ENCODE measurements at places on chromosomes 16 and 17.

GRCh38 chr16:30528799-30529457 lies 2.6 kb upstream of the ZNF768 start:
- DNase-seq, result no peak

DNA sequence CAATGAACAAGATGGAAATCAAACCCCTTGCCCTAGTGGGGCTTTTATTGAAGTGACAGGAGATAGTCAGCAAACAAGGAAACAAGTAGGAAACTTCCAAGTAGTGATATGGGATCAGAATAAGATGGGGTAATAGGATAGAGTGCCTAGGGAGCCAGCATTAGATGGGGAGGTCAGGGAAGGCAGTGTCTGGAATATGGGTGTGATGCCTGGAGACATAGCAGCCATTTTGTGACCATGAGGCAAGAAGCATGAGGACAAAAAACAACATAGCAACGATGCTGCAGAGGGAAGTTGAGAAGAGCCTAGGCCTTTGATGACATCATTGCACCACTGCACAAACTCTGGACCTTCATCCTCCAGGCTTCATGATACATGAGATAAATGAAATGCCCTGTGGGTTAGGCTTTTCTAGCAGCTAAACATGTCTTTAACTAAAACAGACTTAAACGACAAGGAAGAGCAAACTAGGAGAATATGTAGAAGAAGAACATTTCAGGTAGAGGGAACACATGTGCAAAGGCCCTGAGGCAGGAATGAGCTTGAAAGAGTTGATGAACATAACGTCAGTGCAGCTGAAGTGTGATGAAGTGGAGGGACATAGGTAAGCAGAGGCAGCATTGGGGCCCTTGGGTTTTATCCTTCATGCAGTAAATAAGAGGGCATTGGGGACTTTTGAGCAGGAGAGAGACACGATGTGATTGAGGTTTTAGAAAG lies 18.2 kb upstream of the TMEM11 start:
- DNase-seq, result no peak

GRCh38 chr16:22928882-22929435 lies 115.0 kb downstream of the HS3ST2 start:
- DNase-seq, result no peak

DNA sequence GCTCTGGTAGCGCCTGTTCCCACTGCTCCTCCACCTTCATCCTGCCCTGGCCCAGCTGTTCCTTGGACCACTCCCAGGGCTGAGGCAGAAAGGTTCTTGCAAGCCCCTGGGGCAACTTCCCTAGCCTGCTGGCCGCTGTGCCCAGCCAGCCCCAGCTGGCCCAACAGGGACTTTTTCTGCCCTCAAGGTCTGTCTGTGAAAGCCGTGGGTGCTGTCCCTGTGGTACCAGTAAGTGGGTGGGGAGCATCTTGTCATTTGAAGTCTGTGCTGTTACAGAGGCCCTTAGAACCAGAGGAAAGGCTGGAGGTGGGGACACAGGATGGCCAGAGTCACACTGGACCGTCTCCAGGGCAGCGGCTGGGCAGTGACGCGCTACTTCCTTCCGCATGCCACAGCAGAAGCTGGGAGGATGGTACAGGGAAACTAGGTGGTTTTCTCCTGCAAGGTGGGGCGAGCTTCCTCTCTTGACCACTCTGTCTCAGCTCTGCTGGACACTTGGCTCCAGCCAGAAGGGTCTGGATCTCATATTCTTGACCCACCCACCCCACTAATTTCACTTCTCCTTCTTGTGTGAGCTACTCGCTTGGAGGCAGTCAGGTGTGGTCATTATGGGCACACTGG lies 87.8 kb downstream of the PLCG2 start:
- DNase-seq, result no peak

- DNase-seq, result no peak
Measured at GRCh38 chr16:90046122-90046970, 27.1 kb upstream of the DBNDD1 start.

- no peak for DNase-seq
Measured at GRCh38 chr17:56770427-56770826, 63.3 kb downstream of the C17orf67 start.

DNA sequence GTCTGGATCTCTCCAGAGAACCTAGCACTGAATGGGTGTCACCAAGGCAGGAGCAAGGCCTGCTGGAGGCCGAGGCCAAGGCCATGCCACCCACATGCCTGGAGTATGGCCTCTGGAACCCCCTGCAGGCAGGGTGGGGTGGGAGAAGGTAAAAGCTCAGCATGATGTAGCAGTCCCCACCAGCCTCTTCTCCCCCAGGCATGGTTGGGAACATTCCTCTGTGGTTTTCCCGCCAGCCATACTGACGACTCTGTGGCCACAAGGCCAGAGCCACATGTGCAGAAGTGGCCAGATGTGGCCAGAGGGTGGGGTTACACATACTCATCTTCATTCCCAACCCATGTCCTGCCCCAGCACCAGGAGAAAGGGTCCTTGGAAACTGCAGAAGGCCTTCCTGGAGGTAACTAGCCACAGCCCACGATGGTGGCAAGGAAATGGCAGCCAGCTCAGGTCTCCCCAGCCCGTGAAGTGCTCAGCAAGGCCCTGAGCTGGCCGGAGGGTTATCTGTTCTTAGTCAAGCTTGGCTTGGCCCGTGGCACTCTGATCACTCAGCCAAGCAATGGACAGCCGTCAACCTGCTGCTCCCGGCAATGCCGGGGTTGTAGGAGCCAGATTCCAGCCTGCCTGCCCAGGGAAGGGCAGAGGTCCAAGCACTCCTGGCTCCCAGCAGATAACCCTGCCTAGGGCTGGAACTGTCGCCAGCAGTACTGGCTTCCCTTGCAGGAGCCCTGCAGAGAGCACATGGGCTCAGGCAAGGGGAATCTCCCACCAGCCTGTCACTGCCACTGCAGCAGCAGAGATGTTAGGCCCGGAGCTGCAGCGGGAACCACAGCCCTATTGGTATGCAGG lies 26.1 kb downstream of the HDAC5 start:
- DNase-seq, result no peak

DNA sequence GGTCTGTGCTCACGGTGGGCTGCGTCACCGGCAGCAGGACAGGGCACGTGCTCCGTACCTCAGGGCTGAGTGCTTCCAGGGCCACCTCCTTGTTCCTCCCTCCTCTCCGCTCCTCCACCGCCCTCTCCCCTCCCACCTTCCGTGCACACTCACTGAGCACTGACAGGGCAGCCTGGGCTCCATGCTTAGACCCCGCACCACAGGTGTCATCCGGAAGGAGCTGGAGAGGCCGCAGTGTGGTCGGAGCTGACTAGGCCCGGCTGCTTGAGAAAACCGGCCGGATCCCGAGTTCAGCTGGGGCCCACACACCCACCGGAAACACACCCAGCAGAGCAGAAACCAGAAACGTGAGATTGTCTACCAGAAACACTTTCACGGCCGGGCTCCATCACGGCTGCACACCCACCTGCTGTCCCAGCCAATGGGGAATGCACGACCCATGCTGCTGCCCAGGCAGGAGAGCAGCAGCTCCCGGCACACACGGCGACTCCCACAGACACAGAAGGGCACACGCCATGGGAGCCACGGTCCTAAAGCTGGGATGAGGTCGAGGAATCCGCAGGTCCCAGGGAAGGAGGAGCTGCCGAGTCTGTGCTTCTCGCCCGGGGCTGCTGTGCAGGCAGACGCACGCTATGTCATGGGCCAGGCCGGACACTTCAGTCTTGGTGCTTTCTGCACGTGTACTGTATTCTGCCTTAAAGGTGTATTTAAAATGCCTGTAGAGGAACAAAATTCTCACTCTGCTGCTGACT lies 55.0 kb upstream of the ZNF469 start:
- no peak for DNase-seq

DNA sequence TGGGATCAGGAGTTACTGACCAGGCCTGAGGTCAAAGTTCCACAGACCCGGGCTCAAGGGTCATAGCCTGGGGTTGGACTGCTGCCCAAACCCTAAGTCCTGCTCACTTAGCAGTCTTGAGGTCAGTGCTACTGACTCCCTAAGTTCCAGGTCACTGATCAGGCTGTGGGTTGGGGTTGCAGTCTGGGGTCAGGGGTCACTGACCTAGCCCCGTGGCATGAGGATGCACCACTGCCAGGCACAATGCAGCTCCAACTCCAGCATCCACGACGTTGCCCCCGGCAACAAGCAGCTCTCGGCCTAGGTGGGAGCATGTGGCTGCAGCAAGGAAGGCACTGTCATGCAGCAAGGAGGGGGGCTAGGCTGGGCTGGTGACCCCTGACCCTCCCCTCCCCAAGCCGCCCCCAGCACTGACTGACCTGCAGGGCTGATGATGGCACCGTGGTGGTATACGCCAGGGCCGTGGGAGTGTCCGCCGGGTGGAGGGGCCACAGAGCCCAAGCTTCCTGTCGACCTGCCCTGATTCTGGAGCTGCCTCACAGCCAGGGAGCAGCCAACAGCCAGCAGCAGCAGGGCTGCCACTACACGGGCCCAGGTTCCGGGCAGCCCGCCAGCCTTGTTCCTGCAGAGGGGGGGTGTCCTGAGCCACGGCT lies 1.1 kb downstream of the GGT6 start:
- DNase-seq, result no peak

DNA sequence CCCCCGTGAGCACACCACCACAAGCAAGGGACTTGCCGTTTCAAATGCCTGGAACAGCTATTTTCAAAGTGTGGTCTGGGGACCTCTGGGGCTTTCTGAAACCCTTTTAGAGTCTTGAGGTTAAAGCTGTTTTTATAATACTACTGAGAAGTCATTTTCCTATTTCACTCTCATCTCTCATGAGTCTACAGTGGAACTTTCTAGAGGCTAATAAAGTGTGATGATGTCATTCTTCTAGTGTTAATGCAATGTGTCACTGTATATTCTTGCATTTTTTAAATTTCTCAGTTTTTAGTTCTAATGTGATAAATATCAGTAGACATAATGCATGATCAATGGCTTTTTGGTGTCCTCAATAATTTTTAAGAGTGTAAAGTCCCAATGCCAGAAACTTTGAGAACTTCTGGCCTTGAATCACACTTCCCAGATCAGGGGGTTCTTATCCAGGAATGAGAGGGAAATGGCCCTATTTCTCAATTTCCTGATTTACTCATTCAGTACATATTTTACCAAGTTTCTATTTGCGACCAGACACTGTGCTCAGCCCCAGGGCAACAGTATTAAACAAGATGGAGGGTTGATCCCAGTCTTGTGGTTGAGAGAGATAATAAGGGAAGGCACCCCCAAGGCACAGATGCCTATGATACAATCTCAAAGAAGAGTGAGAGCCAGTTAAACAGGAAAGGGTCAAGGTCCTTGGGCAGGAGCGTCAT lies 444.0 kb downstream of the HS3ST3B1 start:
- DNase-seq, result no peak

DNA sequence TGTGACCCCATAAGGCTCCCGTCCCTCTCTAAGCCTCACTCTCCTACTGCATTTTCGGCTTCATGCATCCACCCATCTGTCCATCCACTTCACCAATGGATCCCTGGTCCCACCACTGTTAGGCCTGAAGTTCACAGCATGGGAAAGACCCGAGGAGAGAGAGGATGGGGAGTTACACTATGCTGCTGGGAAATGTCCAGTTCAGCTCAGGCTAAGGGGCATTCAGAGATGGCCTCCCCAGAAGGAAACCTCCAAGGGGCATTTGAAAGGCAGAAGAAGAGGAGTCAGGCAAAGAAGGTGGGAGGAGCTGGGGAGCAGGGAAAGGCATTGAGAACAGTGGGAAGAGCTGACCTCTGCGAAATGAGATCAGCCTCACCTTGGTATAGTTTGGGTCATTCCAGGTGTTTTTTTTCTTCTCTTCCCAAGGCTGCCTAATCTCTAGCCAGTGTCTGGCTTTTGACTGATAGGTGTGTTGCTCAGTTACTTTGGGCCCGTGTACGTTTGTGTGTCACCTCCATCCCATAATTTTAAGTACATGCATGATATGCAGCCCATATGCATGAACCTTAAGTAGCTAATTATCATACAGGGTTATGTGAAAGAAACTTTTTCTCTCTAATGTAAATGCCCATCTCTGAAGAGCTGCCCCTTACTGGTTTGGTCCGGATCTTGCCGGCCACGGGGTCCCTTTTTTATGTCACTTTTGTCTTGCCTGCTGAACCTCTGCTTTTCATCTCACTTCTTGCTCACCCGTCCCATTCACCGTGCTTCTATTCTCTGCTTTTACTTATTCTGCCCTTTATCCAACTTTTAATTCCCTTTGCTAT lies 11.6 kb upstream of the DRC7 start:
- no peak for DNase-seq

- DNase-seq, result no peak
Measured at GRCh38 chr17:48994549-48995303, 2.5 kb upstream of the IGF2BP1 start.

- no peak for DNase-seq
Measured at GRCh38 chr17:40937384-40937819, at the start of gene KRT23. Gene KRT23 (minus strand): TSS chr17:40937646. CDS start chr17:40936603, 1,043 bp downstream.

DNA sequence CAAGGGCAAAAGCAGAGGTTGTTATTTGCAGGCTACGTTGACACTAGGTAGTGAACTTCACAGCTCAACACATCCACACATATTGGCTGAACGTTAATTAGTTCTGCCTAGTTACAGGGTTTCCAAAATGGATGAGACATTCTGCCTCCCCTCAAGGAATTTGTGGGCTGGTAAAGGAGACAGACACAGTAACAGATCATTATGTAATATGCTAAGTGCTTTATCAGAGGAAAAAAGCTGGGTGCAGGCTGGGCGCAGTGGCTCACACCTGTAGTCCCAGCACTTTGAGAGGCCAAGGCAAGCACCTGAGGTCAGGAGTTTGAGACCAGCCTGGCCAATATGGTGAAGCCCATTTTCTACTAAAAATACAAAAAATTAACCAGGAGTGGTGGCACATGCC lies 26.2 kb downstream of the BMERB1 start:
- DNase-seq, result no peak

- no peak for DNase-seq
Measured at GRCh38 chr16:88725609-88726407, 19.5 kb downstream of the CTU2 start.

DNA sequence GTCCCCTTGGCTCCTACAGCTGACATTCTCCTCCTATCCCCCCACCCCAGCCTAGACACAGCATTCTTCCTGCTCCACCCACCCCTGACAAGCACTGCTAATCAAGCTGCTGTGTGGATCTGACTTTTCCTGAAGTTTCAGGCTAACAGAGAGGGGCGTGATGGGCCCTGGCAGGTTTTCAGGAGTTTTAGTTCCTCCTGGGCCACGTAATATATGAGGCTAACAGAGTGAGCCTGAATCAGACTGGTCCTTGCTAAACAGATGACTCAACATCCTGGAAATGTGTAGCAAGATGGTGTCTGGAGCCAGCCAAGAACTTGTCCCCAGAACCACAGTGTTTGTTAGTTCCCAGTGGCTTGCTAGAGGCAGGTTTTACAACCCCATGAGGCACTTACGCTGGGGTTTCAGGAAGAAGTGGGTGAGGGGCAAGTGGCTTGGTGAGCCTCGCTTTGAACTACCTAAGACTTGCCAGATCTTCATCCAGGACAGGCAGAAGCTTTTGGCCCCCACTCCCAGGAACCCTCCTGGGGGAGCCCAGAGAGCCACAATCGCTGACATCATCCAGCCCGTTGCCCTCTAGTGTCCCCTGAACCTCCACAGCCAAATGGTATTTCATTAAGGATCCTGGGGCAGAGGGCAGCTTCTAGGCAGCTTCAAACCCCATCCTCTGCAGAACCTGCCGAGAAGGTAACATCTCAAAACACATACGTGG lies 15.9 kb downstream of the TMEM92 start:
- DNase-seq, result no peak

GRCh38 chr16:65481956-65482355 lies 360.1 kb upstream of the CDH11 start:
- no peak for DNase-seq

- no peak for DNase-seq
Measured at GRCh38 chr17:40356990-40357881, 7.3 kb downstream of the GJD3 start.
